ENCODE measurements at places on chromosomes 12 and 14. TPM values are rescaled to one million over a fixed set of nuclear protein-coding genes. Genes with fewer than 3 reads are reported as not detected.

GRCh38 chr12:90090929-90091651 lies 382.5 kb upstream of the ATP2B1 start:
- peak overlapping the region; percentile 87 for H3K27ac ChIP-seq
- peaks cover 35% of the 10 kb centered on the region for H3K4me1 ChIP-seq
- peak overlapping the region; percentile 69 for H3K4me3 ChIP-seq
- peak; percentile 91 for DNase-seq
- H3K27me3 ChIP-seq: peaks cover under 1% of the 10 kb centered on the region

DNA sequence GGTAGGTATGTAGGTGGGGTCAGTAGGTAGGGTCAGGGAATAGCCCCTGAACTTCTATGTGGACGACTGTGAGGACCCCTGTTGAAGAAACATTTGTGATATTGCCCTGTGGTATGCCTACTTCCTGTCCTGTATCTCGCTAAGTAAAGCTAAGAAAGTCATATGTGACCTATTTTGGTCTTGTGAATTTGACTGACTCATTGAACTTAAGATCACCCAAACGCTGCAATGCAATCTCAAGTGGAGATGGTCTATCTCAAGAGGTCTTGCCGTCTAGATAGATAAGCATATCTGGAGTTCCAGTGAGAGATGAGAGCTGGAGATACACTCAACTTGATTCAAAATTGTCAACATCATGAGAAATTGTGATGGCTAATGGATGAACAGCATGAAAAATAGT lies 73.8 kb downstream of the TRAFD1 start:
- peaks cover 10% of the 10 kb centered on the region for H3K36me3 ChIP-seq
- no peak for DNase-seq
- peaks cover 3% of the 10 kb centered on the region for H3K27me3 ChIP-seq
- no peak overlapping the region for H3K4me3 ChIP-seq
- H3K27ac ChIP-seq: no peak overlapping the region

GRCh38 chr14:68957775-68958174 lies 21.3 kb downstream of the ACTN1 start:
- no peak for DNase-seq
- 0 out of 2 replicates have a peak overlapping the region, but pooled peaks have one; percentile 9 for H3K4me3 ChIP-seq
- H3K27me3 ChIP-seq: peaks cover 14% of the 10 kb centered on the region
- H3K4me1 ChIP-seq: peaks cover 100% of the 10 kb centered on the region
- H3K27ac ChIP-seq: peak overlapping the region; percentile 72

The SERPINA10 gene
- total RNA-seq: not detected

The PRB2 gene
- total RNA-seq: not detected

Measured in HFFc6 (cell line).